ENCODE measurements at places on chromosomes 12 and 14. TPM values are rescaled to one million over a fixed set of nuclear protein-coding genes. Genes with fewer than 3 reads are reported as not detected.

DNA sequence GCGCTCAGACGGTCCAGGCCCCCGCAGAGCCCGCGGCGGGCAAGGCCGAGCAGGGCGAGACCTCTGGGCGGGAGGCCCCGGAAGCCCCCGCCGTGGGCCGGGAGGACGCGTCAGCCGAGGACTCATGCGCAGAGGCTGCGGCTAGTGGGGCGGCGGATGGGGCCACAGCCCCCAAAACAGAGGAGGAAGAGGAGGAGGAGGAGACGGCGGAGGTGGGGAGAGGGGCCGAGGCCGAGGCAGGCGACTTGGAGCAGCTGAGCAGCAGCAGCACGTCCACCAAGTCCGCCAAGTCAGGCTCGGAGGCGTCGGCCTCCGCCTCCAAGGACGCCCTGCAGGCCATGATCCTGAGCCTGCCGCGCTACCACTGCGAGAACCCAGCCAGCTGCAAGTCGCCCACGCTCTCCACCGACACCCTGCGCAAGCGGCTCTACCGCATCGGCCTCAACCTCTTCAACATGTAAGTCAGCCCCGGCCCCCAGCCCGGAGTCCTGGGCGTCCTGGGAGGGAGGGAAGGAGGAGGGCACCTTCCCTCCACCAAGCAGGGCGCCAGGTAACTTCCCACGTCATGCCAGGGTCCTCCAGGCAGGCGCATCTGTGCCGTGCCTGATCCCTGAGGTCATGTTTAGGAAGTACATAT is 72.4 kb downstream of the IQSEC3 start:
- no peak overlapping the region for H3K27ac ChIP-seq
- peaks cover 41% of the 10 kb centered on the region for H3K27me3 ChIP-seq
- peak overlapping the region; percentile 18 for H3K4me3 ChIP-seq
- no peaks in the 10 kb centered on the region for H3K36me3 ChIP-seq

DNA sequence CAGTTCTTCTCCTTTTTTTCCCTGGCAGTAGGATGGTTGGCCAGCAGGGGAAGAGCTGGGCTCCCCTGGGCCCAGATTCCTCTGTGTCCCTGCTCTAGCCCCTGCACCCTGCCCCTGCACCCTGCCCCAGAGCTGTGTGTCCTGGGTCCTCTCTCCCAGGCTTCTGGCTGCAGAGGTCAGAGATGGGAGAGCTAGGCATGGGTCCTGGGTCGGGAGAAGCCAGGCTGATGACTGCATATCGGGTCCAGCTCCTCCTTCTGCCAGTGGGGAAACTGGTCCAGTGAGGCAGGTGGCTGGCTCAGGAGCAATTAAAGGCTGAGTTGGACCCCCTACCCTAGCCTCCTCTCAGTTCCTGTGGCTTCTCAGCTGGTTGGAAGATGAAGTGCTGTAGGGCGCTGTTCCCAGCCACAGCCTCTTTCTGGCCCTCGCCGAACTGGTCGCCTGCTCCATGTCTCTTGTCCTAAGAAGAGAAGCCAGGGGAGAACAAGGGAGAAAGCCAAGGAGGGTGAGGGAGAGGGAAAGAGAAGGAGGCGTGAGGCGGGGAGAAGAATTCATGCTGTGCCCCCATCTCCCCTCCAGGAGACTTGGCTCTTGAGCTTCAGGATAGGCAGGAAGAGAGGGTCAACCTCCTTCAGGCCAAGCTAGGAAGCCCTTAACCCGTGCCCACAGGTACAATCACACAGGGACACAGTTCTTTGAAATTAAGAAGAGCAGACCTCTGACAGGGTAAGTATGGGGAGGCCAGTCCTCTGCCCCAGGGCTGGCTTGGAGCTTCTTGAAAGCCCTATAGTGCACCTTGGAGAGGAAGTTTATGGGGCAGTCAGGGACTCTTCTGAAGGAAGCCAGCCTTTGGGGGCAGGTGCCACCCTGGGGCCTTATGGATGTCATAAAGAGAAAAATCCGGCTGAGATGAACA is 9.5 kb downstream of the VASH1 start:
- peak; percentile 37 for DNase-seq
- peaks cover 15% of the 10 kb centered on the region for H3K4me1 ChIP-seq
- H3K27me3 ChIP-seq: no peaks in the 10 kb centered on the region
- no peaks in the 10 kb centered on the region for H3K36me3 ChIP-seq

DNA sequence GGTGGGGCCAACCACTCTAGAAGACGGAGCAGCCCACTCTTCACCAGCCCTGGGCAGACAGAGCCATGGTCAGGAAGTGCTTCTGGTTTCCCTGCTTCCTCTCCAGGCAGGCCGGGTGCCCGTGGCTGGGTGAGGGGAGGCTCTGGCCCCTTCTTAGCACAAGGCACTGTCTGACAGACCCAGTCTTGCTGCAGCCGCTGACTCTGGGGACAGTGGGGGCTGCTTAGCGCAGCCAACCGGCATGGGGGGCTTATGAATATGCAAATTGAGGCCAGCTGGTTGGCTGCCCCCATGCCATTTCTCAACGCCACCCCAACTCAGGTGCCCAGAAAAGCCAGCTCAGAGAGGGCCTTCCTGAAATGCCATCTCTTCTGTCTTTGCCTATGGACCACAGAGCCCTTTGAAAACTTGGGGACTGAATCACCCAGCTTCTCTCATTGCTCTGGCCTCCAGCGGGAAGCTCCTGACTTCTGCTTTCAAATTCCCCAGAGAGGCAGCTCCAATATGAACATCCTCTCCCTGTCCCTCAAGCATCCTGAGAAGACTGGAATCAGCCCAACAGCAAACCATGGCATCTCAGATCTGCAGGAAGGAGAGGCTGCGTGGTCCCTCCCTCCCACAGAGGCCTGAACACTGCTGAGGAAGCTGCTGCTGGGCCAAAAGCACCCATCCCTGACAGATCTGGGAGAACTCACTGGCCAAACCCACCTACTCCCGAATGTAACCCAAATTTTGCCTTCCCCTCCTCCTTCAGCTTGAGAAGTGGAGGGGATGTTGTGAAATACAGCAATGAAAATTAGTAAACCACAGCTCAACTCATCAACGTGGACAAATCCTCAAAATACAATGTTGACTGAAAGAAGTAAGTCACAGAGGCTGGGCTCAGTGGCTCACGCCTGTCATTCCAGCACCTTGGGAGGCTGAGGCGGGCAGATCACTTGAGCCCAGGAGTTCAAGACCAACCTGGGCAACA is at the start of gene PROX2:
Gene PROX2 (minus strand): TSS at position 205 of the 973 bp plus-strand sequence. CDS start 12,311 bp downstream, outside the sequence.
- H3K36me3 ChIP-seq: no peaks in the 10 kb centered on the region
- no peak within 1 kb of the TSS for H3K4me3 ChIP-seq
- no peaks in the 10 kb centered on the region for H3K27me3 ChIP-seq
- H3K27ac ChIP-seq: no peak within 1 kb of the TSS
- DNase-seq: no peak

DNA sequence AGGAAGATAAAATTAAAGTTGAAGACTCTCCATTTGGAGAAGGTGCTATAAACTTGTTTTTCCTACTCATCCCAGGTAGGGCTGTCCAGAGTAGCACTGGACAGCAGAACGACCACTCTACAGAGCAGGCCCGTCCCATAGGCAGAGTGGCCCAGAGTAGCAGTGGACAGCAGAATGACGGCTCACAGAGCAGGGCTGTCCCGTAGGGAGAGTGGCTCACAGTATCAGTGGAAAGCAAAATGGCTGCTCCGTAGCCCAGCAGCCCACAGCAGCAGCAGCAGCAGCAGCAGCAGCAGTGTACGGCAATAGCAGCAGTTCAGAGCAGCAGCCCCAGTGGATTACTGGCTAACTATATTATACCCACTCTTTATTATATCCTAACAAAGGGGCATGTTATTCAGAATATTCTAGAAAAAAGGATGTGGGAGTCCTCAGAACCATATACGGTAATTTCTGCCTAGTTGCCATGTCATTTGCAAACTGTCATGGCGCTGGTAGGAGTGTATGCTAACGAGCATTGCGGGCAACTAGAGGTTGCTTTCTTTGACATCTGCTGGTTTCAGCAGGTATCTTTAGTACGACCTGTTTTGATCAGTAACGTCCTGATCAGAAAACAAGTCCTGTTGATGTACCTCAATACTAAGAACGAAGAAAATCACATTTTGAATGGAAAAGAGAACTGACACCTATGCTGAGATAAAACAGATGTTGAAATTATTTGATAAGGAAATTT is 567.3 kb downstream of the SLC16A7 start:
- no peak overlapping the region for H3K4me3 ChIP-seq
- H3K27ac ChIP-seq: no peak overlapping the region
- no peaks in the 10 kb centered on the region for H3K36me3 ChIP-seq
- H3K4me1 ChIP-seq: no peaks in the 10 kb centered on the region
- DNase-seq: no peak

- no peaks in the 10 kb centered on the region for H3K36me3 ChIP-seq
- H3K27me3 ChIP-seq: no peaks in the 10 kb centered on the region
- no peak overlapping the region for H3K27ac ChIP-seq
- DNase-seq: no peak
- H3K4me3 ChIP-seq: no peak overlapping the region
- no peaks in the 10 kb centered on the region for H3K4me1 ChIP-seq
These were observed 79.4 kb upstream of the HIF1A start for GRCh38 chr14:61615743-61616523.

- no peak overlapping the region for H3K4me3 ChIP-seq
- peak; percentile 9 for DNase-seq
- H3K27ac ChIP-seq: no peak overlapping the region
- 0 out of 2 replicates have a peak, but pooled peaks cover 3% of the 10 kb centered on the region for H3K4me1 ChIP-seq
These were observed 98.2 kb upstream of the GSC start for GRCh38 chr14:94867946-94868771.

DNA sequence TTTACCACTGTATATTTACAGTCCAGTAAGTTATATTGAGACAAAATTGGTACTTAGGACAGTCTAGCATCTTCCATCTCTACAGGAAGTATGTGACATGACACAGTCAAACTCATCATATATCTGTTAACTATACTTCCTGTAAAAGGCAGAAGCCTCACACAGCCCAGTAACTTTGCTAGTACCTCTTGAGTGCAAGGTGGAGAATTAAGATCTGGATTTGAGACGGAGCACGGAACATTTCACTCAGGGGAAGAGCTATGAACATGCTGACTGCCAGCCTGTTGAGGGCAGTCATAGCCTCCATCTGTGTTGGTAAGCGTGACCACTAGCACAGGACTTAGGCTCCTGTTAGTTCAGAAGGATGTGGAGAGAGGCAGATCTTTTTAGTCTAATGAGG is 333.7 kb upstream of the OR4E1 start:
- H3K27me3 ChIP-seq: no peaks in the 10 kb centered on the region
- no peaks in the 10 kb centered on the region for H3K36me3 ChIP-seq
- no peak for DNase-seq
- H3K4me3 ChIP-seq: no peak overlapping the region
- H3K27ac ChIP-seq: no peak overlapping the region
- H3K4me1 ChIP-seq: no peaks in the 10 kb centered on the region

DNA sequence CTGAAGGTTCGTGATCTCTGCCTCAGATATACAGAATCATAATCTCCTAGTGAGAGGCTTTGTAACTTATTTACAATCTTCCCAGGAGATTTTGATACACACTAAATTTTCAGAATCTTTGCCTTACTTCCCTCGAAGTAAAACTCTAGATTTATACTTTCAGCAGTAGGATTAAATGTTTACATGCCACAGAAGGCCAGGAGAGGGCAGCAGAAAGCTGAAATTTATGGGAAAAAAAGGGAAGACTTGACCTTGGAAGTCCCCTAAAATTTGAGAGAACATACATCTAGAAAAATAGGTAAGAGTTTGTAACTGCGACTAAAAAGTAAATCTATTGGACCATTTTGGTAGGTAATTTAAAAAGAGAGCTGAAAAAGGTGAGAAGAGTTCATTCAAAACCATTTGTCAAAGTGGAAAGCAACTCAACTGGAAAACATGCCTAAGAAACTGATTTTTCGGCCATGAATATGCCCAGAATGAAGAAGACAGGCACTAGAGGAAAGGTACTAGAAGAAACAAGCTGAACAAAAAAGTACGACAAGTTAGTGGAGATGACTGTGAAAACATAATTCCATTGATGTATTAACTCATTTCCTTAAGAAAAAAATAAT is 242.0 kb upstream of the MDGA2 start:
- no peak overlapping the region for H3K27ac ChIP-seq
- no peaks in the 10 kb centered on the region for H3K36me3 ChIP-seq
- no peak overlapping the region for H3K4me3 ChIP-seq

DNA sequence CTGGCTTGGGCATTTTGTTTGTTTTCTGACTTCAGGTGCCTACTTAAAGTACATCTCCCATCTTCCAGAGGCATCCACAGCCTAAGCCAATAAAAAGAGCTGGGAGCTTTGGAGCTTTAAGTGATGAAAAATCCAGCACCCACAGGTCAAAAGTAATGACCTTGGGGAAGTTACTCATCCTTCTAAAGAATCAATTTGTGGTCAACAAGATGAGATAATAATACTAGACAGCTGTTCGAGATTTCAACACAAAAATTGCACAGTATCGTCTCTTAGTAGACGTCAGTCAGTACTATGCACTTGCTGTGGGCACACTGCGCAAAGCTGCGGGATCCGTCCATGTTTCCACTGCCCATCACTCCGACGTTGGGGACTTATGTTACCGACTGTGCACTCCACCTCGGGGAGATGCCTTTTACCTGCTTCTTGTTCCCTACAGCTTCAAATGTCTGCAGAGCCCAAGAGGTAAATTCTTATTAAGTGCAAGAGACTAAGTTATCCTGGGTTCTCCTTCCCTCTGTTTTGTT is 1.3 kb downstream of the ST8SIA1 start:
- H3K4me3 ChIP-seq: peak overlapping the region; percentile 53
- DNase-seq: no peak
- H3K4me1 ChIP-seq: no peaks in the 10 kb centered on the region

- H3K4me3 ChIP-seq: no peak overlapping the region
- DNase-seq: peak; percentile 29
- H3K27ac ChIP-seq: no peak overlapping the region
These were observed 239.1 kb downstream of the SSPN start for GRCh38 chr12:26434299-26435068.

DNA sequence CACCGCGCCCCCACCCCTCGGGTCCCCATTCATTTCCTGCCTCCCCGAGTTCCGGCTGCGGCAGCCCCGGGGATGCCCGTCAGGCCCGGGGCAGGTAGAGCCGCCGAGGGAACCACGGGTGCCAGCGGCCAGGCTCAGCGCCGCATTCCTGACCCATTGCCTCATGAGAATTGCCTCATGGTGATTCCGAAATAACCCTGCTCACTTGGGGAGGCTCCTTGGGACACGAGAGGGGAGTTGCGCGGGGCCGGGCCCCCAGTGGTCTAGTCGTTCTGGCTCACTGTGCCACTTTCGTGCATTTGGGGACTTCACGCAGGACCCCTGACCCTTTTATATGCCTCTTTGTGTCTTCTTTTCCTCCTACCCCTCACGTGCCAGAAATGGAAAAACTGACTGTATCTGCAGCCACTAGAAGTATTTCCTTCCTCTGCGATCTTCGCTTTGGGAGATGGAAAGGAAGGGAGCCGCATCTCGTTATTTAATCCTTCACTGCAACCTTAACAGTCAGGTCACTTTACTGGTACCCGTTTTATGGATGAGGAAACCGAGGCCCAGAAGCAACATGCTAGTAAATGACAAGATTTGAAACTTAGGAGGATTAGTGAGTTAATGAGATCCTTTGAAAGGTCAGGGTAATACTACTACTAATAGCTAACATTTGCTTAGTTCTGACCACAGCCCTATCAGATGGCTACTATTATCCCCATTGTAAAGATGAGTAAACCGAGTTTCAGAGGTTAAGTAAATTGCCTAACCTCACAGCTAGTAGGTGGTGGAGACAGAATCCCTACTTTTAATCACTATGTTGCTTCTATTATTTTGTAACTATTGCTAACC is 768 bp downstream of the PTPN11 start:
- peak overlapping the region; percentile 96 for H3K4me3 ChIP-seq
- no peaks in the 10 kb centered on the region for H3K36me3 ChIP-seq
- no peaks in the 10 kb centered on the region for H3K27me3 ChIP-seq

GRCh38 chr12:111412007-111412829 is 6.5 kb downstream of the SH2B3 start:
- no peak for DNase-seq
- no peak overlapping the region for H3K4me3 ChIP-seq
- H3K27ac ChIP-seq: peak overlapping the region; percentile 63

The SNRPF gene
- total RNA-seq: 79.7 TPM

The FGFR1OP2 gene
- total RNA-seq: 34.4 TPM

The SYT1 gene
- 34.6 TPM for total RNA-seq

The TMCC3 gene
- 3.2 TPM for total RNA-seq

The SERPINA6 gene
- total RNA-seq: not detected

The GPR132 gene
- not detected for total RNA-seq

The ABHD4 gene
- total RNA-seq: 37.1 TPM
